Stimulated activated CD8-positive, alpha-beta memory T cell treated with anti-CD3 and anti-CD28 coated beads, Interleukin-4, amount 100 ng/mL, for 24 hours (primary cell): ENCODE measurements at places on chromosomes 2 and 18.

DNA sequence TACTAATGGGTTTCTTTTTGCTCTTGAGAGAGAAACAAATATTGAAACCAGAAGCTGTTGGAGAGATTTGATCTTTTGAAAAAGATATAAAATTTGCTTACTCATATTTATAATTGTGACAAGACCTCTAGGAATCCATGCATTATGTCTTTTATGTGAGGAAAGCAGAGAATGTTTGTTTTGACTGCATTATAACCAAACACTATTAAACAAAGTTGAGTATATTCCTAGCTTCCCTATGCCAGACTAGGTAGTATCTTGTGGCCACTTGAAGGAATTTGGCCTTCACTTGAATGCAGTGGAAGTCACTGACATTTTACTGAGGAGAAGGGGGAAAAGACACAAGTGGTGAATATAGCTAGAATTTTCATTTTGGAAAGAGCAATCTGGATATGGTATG is 521.8 kb upstream of the ZEB2 start:
- DNase-seq: no peak

DNA sequence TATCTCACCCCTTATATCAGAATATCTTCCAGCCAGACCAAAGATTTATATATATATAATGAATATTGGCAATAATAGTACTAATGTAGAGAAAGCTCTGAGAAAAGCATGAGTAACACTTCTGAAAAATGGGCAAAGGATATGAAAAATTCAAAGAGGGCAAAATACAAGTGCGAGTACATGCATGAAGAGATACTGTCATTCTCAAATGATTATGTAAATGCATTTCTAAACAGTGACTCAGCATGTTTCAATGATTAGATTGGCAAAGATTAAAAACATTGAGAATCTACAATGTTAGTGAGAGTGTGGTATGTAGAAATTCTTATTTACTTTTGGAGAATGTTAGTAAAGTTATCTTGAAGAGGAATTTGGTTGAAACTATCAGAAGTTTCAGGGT is 118.3 kb upstream of the NEDD4L start:
- DNase-seq: no peak

GRCh38 chr2:42917425-42917927 is 125.1 kb upstream of the HAAO start:
- DNase-seq: no peak

- peak; percentile 1 for DNase-seq
These were observed 96.7 kb downstream of the CCDC148 start for GRCh38 chr2:158359846-158360245.

DNA sequence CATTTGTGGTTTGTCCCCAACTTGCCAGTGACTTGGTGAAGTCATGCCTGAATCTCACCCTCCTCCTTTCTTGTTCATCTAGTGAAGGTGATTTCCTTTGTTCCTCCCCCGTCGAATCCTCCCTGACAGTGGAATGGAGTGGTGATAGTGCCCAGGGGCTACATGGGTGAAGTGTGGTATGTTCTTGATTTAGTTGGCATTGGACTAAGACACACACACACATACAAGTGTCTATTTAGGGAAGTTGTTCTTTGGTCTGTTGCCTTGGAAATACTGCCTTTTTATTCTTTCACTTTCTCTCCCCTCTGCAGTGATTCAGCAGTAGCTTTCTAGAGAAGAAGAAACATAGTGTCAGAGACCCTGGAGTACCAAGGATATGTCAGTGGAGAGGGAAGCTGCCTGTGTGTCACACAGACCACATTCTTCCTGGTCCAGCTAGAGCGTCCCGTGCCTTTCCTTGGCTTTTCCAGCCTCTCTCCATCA is 10.9 kb downstream of the INPP4A start:
- DNase-seq: no peak

DNA sequence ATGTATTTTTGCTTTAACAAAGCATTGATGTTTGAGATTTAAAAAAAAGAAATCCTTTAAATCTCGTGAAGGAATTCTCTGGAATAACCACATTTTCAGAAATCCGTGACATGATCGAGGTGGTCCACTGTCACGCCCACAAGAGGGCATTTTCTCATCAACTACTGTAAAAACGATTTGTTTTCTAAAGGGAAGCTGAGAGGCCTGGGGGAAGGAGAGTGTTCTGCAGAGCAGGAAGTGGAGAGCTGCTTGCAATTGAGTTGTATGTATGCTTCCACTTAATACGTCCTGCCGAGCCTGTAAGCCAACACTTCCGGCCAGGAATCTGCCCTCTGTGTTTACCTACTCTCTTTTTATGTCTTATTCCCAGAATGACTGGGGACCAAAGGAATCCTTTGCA is 19.4 kb downstream of the KLHL29 start:
- no peak for DNase-seq

GRCh38 chr18:78741381-78742217 is 238.0 kb upstream of the SALL3 start:
- no peak for DNase-seq

- no peak for DNase-seq
These were observed 558 bp downstream of the FBXO41 start for GRCh38 chr2:73283545-73284295.

- no peak for DNase-seq
These were observed 217.7 kb upstream of the TCF4 start for GRCh38 chr18:55805666-55806065.

GRCh38 chr2:88933091-88933490 is 241.6 kb downstream of the RPIA start:
- no peak for DNase-seq

- no peak for DNase-seq
These were observed 383.7 kb downstream of the SOCS6 start for GRCh38 chr18:70672581-70672980.

DNA sequence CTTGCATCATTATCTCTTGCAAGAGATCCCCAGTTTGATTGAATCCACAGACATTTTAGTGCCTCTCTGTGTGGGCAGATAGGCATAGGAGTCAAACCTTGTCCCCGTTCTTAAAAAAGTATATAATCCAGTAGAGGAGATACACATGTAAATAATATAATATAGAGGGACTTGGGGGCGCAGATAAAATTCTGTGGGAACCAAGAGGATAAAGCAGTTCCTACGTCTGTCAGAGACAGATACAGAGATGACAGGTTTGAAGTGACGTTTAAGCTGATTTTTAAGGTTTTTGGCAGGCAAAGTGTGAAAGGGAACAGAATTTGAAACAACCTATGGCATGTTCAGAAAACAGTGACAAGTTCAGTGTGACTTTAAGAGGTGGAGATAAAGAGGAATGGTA is 63.1 kb downstream of the CAB39 start:
- DNase-seq: no peak

- no peak for DNase-seq
These were observed 32.1 kb downstream of the GRHL1 start for GRCh38 chr2:9983401-9984216.

DNA sequence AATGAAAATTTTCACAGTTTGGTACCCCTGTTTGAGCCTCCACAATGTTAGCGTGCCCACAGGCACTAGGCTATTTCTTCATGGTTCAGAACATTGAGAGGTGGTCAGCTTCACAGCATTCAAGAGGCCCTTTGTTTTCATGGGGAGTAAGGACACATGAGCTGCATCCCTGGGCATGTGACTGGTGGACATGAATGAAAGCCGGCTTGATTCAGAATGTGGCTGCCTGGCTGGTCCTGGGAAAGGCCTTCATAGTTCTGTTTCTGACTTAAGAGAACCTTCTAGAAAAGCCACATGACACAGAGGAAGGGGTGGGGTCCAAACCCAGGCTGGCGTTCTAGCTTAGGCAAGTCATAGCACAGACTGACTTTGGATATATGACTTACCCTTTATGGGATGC is 420.6 kb downstream of the CMPK2 start:
- DNase-seq: no peak

DNA sequence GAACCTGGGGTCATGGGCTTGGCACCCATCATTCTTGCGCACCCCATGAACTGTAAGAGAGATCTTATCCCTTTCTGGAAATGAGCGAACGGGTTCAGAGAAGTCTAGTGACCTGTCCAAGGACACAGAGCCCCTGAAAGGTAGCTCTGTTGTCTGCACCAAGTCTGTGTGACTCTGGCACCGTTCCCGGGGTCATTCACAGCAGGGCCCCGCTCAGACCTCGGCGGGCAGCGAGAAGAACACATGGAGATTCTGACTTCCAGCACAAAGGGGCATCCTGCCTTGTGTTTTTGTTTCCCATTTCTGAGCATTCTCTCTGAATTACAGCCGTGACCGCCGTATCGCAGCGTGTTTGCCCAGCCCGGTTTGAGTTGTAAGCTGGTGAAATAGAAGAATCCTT is 231.7 kb downstream of the KLHL29 start:
- no peak for DNase-seq

GRCh38 chr2:71210292-71210691 is 16.6 kb downstream of the PAIP2B start:
- DNase-seq: no peak

GRCh38 chr18:13216092-13216582 is 2.4 kb upstream of the LDLRAD4 start:
- DNase-seq: peak; percentile 24

DNA sequence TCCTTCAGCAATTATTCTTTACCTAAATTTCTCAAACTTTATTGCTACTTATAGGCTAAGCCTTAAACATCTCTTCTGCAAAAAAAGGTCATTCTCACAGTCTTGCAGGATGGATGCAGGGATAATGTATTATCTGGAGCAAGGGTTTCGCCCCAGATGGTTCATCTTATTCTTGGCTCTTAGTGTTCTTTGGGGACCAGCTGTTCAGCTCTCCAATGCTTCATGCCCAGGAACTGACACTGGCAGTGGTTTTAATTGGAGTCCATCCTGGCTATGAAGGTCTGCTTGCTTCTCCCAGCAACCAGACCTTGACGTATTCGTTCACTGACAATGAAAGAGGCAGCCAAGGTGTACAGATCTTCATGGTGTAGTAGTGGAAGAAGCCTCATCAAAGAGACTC is 331.9 kb downstream of the SLC8A1 start:
- DNase-seq: no peak

- peak; percentile 76 for DNase-seq
These were observed at the start of gene COMMD1 for GRCh38 chr2:61905372-61906185. Gene COMMD1, plus strand, starts transcription at chr2:61905674. Its CDS starts 5 bp downstream, at chr2:61905679.

GRCh38 chr18:73923866-73924265 is 223.8 kb downstream of the FBXO15 start:
- DNase-seq: no peak

DNA sequence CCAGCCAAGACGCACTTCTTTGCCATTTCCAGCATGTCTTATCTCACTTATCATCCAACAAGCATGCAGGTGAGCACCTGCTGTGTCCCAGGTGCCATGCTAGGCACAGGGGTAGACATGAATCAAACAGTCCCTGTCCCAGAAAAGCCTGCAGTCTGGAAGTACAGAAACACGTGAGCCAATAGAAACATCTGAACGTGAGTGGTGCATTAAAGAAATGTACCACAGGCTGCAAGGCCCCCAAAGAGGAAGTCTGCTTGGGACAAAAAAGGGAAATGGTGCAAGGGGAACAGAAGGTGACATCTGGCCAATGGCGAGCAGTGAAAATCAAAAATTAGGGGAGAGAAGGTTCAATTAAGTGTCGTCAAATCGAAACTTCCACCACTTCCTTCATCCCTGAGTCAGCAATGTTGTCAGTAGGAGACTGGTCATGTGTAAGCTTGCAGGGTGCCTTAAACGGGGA is 17.6 kb upstream of the TMEM247 start:
- no peak for DNase-seq

- no peak for DNase-seq
These were observed 15.3 kb downstream of the CELF4 start for GRCh38 chr18:37550118-37550875.

- no peak for DNase-seq
These were observed 198.7 kb downstream of the LTBP1 start for GRCh38 chr2:33145459-33145858.

DNA sequence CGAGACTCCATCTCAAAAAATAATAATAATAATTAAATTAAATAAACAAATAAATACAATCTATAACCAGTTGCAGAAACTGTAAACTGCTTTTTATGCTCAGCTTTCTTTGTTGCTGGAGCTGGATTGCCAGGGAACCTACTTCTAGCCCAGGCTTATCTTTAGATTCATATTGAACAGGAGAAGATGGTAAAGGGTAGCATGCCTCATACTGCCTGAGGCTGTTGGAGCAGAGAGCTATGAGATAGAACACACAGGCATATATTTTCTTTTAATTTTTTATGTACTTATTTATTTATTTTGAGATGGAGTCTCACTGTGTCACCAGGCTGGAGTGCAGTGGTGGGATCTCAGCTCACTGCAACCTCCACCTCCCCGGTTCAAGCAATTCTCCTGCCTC is 28.7 kb upstream of the EML4 start:
- no peak for DNase-seq

GRCh38 chr2:179340678-179341077 is 76.0 kb upstream of the SESTD1 start:
- DNase-seq: no peak

GRCh38 chr2:20418519-20418918 is 28.4 kb upstream of the RHOB start:
- no peak for DNase-seq

- no peak for DNase-seq
These were observed 9.2 kb downstream of the OXER1 start for GRCh38 chr2:42754776-42755140.

DNA sequence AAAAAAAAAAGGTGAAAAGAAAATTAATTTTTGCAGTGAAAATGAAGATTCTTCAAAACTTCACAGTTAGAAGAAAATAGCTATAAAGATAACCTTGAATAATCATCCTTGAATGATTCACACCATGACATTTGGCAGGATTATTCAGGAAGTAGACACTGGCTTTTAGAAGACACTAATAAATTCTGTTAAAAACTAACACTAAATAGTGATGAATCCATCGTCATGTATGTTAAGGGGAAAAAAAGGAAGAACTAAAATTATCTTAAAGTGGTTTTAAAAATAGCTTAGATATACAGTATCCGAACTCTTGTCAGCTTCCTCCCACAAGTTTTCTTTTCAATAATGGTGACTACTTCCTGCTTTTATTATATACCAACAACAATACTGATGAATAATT is 10.2 kb downstream of the USP37 start:
- DNase-seq: no peak

DNA sequence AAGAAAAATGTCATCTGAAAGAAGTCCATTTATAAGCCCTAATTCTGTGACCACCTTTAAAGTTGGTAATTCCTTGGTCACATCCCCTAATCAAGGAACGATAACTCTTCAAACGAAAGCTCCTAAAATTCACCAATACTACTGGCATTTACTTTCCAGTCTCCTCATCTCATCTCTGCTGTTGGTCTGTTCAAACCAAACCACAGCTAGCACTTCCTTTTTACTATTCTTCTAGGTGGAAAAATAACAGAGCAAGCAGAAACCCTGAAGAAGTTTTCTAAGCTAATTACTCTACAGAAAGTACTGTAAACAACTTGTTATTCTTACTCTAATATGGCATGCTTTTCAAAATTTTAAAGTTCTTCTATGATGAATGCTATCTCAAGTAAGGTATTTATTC is 21.6 kb downstream of the TIA1 start:
- no peak for DNase-seq
